ENCODE measurements at places on chromosomes 5 and 9.
A peak's percentile ranks its signal among the peaks of the same experiment; 100 is the strongest.

DNA sequence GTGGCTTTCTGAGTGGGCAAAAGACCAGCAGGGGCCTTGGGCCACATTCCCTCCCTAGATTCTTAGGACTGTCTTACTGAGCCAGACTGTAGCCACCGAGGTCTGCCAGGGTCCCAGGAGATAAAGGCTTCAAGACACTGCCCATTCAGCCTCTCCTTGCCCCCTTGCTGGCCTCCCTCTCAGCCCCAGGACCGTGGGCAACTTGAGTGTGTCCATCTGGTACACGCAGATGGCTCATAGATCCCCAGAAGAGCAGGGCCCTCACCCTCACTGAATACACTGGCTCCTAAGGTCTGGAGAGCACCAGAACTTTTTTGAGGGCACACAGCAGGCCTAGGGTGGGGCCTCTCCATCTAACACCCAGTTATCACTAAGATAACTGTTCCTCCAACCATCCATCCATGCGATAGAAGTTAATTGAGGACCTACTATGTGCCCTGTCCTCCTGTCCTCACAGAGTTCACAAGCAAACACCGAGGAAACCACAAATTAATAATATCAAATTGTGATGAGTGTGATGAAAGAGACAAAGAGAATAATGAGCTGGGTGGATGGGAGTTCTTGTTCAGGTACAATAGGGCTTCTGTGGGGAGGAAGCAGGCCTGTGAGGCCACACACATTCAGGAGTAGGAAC lies 4.9 kb upstream of the PDGFRB start:
- no peak for DNase-seq

DNA sequence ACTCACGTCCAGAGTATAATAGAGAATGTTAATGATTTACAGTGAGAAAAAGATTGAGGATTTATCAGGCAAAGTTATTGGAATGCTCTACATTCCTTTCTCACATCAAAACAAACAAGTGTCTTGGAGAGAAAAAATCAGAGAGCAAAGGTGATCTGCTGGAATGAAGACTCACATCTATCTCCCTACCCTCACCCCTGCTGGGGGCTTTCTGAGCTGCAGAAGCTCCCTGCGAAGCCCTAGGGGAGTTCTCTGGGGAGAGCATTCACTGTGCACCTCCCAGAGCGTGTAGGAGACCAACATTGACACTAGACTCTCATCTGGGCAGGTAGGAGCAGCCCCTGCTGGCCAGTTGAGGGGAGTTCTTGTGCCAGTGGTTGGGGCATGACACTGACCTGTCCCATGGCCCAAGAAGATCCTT lies 76.6 kb upstream of the ADAMTS16 start:
- DNase-seq = no peak

DNA sequence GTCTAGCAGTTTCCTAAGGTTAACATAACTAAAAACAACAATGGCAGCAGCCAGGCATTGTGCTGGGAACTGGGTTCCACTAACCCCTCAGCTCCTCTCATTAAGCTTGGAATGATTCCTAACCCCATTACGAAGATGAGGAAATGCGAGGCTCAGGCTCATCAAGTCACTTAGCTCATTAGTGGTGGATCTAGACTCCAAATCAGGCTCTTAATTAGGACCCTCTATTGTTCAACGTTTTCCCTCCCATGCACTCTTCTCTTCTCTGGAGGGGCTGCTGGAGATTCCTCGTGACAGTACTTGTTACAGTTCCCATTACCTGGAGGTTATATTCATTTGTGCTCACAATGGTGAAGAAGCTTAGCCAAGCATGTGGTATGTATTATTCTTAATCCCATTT lies 6.5 kb downstream of the TAS2R1 start:
- no peak for DNase-seq

GRCh38 chr5:80745490-80745889 lies 90.7 kb upstream of the DHFR start:
- no peak for DNase-seq

DNA sequence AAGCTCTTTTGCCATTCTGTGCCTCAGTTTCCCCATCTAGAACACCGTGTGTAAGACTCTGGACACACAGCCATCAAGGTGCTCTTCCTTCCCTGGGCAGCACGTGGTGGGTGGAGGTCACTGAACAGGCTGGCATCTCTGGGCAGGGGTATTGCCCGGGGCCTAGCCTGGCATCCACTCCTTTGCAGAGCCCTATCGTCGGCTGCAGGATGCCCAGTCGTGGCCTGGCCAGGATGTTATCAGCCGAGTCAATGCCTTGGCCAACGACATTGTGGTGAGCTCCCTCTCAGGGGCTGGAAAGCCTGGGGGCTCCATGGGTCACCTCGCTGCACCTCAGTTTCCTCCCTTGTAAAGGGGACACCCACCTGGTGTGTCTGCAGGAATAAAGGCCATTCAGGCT lies 4.0 kb downstream of the ADGRD2 start:
- no peak for DNase-seq

- DNase-seq = no peak
Measured at GRCh38 chr5:149325894-149326293, 19.4 kb upstream of the GRPEL2 start.

- peak; percentile 66 for DNase-seq
Measured at GRCh38 chr9:35690614-35691333, 1.0 kb upstream of the TPM2 start.
